ENCODE measurements at places on chromosomes 5 and 9.

- no peak for DNase-seq
Measured at GRCh38 chr9:107624234-107624948, 134.8 kb upstream of the KLF4 start.

GRCh38 chr9:132631685-132632084, 38.1 kb downstream of the DDX31 start:
- DNase-seq: no peak

DNA sequence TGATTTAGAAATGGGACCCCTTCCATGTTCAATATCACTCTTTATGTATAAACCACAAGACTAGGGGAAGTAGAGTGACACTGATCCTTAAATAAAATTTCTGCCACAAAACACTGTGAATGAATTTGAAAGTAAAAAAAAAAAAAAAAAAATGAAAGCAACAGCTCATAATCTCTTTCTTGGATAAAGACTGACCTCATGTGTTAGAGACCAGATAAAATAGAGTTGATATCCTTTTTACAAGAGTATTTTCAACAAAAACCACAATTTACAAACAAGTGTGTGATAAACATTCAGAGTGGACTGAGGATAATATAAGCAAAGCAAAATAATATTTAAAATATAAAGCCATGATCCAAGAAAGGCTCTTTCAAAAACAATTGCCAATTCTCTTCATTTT, 180.2 kb downstream of the FBXL17 start:
- DNase-seq: no peak

- DNase-seq: no peak
Measured at GRCh38 chr9:14221558-14221957, 92.4 kb downstream of the NFIB start.

- DNase-seq: no peak
Measured at GRCh38 chr5:57774439-57774838, 291.8 kb upstream of the ACTBL2 start.

GRCh38 chr5:5658226-5658625, 235.7 kb downstream of the ICE1 start:
- peak; percentile 44 for DNase-seq

- DNase-seq: no peak
Measured at GRCh38 chr5:172435362-172436077, 18.8 kb downstream of the SH3PXD2B start.

- DNase-seq: no peak
Measured at GRCh38 chr5:114208120-114208519, 153.8 kb upstream of the KCNN2 start.

DNA sequence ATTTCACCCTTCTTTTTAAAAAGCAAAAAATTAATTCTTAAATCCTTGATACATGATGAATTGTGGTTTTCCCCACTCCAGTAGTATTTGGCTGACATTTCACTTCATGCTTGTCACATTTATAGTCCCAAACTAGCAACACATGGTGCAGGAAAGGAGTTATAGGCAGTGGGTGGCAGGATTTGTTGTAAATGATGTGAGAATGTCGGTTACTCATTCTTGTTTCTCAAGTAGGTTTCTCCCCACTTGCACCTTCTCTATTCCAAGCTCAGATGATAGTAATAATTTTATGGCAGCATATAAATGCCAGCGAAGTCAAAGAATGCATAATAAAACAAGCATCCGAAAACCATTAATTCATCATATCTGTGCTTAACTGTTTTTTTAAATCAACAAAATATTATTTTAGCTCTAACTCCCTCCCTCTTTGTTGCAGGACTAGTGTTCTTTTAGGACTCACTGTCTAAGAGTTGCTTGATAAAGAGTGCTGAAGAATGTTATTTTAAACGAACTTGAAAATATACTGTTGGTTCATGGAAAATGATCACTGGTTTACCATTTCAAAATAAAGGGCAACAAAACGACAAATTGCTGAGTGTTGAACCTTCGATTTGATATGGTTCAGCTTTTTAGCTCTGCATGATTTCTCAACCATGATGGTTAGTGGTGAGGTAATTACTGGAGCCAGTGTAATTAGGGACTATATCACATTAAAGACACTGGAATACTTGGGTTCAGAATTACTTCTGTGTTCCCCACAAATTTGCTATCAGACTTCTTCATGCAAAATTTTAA, 88.1 kb upstream of the ADAMTSL1 start:
- DNase-seq: no peak

DNA sequence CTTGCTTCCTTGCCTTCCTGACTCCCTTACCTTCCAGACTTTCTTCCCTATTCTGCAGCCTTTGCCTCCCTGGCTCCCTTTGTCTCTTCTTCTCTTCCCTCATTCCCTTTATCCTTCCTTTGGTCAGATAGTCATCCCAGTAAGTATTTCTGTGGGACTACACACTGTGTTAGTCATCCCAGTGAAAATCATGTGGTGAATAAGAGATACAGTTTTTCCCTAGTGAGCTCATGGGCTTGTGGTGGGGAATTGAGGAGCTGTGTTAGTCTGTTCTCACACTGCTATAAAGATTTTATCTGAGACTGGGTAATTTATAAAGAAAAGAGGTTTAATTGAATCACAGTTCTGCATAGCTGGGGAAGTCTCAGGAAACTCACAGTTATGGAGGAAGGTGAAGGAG, 109.8 kb upstream of the EDIL3 start:
- DNase-seq: no peak

DNA sequence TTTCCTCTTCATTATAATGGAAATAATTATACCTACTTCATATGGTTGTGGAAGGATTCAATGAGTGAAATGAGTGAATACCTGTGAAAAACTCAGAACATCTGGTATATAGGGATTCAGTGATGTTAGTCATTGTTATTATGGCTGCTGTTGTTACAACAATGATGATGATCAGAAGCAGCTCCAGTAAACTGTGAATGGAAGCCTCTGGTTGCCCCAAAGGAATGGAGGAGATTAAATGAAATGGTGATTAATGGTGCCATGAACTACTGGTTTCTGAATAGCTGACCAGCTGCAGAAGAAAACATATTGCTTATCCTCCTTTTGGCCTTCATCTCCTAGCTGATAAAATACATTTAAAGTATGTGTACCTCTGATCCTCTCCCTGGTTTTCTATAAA, 372.0 kb downstream of the ARHGEF28 start:
- no peak for DNase-seq

DNA sequence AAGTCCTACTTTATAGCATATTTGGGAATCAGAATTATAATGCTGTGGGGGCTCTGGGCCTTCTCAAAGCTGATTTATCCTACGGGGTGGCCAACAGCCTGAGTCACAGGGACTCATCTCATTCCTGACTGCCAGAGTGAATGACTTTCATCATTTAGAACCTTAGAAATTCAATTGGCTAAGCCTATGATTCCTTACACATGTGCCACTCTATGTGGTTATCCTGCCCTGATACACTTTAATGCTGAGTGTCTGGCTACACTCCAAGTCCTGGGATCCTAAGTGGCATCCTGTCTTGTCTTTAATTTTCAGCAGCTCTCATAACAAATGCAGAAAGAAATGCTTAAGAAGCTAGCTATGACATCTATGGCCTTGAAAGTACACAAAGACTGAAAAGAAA, 75.2 kb upstream of the FREM1 start:
- no peak for DNase-seq

GRCh38 chr5:175728885-175729828, 71.3 kb downstream of the HRH2 start:
- DNase-seq: no peak

DNA sequence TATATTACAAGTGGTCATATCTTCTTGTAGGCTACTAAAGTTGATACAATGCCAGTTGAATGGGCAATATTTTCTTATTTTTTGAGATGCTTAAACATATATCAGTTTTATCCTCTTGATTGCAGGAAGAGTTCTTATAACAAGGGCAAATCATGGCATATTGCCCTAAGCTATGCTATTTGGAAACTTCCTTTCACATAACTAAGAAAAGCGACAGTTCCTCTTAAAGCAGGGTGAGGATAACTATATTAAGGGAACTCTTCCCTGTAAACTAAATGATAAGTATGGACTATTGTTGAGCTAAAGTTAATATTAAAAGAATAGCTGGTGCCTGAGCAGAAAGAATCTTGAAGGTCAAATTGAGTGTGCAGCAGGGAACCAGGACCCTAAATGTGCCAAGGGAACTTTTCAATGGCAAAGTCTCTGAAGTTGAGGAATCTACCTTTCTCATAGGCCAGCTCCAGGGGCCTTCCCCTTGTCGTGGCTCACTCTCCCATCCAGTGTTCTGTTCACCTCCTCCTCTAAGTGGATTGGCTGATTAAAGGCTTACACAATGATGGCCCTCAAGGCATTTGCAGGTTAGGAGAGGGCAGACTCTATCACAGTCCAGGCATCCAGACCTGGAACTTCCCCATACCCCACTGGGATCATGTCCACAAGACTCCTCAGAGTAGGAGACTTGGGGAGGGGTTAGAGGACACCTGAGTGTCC, 26.8 kb downstream of the FYB1 start:
- no peak for DNase-seq

GRCh38 chr5:98627121-98627520, 146.3 kb upstream of the RGMB start:
- no peak for DNase-seq

DNA sequence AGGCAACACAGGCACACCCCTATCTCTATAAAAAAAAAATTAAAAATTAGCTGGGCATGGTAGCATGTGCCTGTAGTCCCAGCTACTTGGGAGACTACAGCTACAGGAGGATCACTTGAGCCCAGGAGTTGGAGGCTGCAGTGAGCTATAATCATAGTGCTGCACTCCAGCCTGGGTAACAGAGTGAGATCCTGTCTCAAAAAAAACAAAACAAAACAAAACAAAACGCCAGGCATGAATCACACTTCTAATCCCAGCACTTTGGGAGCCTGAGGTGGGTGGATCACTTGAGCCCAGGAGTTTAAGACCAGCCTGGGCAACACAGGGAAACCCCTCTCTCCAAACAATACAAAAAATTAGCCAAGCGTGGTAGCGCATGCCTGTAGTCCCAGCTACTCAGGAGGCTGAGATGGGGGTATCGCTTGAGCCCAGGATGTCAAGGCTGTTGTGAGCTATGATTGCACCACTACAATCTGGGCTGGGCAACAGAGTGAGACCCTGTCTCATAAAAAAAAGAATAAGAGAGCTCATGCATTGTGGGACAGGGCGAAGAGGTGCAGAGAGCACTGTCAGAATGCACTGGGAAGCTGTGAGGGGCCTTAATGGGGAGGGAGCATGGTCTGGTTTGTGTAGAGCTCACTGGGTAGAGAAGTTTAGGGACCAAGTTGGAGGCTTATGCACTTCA, 8.4 kb upstream of the SAP30L start:
- no peak for DNase-seq

DNA sequence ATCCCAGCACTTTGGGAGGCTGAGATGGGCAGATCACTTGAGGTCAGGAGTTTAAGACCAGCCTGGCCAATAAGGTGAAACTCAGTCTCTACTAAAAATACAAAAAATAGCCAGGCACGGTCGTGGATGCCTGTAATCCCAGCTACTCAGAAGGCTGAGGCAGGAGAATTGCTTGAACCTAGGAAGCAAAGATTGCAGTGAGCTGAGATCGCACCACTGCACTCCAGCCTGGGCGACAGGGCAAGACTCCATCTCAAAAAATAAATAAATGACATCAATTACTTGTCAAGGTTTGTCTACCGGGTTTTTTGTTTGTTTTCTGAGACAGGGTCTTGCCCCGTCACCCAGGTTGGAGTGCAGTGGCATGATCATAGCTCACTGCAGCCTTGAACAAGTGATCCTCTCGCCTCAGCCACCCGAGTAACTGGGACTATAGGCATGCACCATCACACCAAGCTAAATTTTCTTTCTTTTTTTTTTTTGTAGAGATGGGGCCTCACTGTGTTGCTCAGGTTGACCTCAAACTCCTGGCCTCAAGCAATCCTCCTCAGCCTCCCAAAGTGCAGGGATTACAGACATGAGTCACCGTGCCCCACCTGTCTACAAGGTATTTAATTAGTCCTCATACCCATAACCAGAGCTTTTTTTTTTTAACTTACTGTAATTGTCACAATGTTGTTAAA, 64.9 kb downstream of the SUSD1 start:
- DNase-seq: no peak

GRCh38 chr5:180290568-180291233, 1.2 kb downstream of the MAPK9 start:
- DNase-seq: no peak

- no peak for DNase-seq
Measured at GRCh38 chr5:128380337-128380736, 157.7 kb downstream of the FBN2 start.

DNA sequence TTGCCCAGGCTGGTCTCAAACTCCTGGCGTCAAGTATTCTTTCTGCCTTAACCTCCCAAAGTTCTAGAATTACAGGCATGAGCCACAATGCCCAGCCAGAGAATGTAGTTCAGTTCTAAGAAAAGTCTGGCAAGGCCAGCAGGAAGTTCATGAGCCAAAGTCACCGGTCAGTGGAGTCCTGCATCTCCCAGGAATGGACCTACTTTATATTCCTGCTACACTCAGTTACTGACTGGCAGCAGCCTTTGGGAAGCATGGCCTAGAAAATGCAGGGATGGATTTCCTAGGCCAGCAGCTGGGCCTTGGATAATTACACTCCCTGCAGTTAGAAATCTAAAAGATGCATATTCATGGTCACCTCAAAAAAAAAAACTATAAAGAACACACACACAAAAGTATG, 135.7 kb downstream of the CAAP1 start:
- no peak for DNase-seq

- DNase-seq: no peak
Measured at GRCh38 chr5:100709771-100710170, 174.6 kb downstream of the FAM174A start.

GRCh38 chr9:20552874-20553557, 69.3 kb downstream of the MLLT3 start:
- no peak for DNase-seq

- DNase-seq: no peak
Measured at GRCh38 chr5:53434541-53434940, 45.9 kb upstream of the FST start.

DNA sequence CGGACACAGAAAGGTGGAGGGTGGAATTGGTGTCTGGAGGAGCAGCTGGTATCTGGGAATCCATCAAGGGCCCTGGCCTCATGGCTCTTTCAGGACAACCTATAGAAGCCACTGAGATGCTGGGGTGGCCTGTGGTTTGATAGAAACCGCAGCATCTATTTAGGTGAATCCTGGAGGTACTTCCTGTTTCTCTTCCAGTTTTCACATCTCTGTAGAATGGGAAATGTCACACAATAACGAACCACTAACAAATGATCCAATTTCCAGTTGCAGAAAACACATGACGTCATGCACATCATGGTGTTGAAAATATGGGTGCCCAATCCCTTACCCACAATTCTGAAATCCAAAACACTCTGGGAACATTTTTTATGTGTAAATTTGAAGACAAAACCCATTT, 52.2 kb downstream of the ROPN1L start:
- no peak for DNase-seq

DNA sequence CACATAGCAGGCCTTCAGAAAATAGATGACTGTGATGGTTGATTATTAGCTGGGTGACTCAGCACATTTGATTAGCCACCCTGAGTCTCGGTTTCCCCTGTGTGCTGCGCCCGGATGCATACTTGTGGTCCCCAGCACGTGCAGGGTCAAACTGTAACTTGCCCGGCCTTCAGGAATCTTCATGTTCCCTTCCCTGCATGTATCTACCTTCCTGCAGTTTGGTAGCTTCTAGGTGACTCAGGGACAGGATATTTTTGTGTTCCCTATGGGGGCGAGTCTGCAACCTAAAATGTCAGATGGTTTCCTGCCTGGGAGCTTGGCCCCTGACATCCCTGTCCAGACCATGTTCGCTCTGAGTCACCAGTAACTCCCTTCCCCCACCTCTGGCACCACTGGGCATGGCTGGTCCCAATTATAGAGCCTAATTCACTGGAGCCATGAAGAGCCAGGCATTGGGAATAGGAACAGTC, 13.2 kb downstream of the PTGS1 start:
- no peak for DNase-seq

- DNase-seq: no peak
Measured at GRCh38 chr9:89668216-89668865, 63.5 kb downstream of the GADD45G start.
